ENCODE measurements at places on chromosomes 3 and 15.
A peak's percentile ranks its signal among the peaks of the same experiment; 100 is the strongest.

DNA sequence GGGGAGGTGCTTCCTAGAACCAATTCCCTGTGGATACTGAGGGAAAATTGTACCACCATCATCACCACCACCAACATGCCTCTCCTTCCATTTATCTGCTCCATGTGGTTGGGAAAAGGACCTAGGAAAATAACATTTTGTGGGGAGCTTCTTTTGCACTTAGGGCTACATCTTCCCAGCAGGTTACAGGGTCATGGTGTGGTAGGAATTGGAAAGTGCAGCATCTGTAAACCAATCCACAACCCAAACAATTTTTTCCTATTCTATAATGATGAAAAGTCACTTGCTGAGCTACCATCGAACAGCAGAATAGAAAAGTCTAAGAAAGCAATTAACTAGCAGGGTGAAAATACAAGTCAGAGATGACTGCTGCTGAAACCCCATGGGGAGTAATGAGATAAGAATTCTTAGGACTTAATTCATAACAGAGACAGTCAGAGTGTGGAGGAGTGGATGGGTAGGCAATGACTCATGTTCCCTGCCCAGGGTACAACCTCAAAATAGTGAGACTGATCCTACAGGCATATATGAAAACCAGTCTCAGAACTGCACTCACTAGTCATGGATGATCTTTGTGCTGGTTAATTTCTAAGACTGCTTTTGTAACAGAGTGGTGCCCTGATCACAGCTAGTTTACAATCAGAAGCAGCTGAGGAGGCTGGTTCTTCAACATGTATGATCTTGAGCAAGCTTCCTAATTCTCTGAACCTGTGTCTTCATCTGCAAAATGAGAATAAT, 38.1 kb upstream of the LEKR1 start:
- DNase-seq: peak; percentile 69

DNA sequence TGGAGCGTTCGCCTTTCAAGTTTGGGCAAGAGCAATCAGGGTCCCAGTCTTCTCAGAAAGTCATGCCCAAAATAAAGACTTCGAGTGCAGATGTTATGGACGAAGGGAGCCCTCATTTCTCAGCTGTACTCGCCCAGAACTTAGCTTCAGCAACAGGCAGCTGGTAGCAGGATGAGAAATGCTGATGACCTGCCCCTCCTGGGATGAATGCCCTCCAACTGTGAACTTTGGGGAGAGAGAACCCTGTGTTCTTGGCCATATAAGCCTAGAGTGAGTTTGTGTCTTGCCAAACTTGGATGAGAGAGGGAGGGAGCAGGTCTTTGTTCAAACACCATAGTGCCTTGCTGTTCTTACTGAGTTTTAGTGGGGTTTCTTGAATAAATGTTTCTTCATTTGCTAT, 400.3 kb downstream of the LRTM1 start:
- no peak for DNase-seq

DNA sequence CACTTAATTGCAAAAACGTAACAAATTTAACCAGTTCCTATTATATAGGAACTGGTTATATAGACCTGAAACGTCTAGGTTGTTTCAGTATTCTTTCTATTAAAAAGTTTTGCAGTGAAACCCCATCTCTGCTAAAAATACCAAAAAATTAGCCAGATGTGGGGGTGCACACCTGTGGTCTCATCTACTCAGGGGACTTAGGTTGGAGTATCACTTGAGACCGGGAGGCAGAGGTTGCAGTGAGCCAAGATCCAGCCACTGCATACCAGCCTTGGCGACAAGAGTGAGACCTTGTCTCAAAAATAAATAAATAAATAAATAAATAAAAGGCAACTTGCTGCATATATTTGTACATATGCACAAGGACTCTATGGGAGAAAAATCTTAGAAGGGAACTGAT, 387.0 kb downstream of the TUSC7 start:
- no peak for DNase-seq

DNA sequence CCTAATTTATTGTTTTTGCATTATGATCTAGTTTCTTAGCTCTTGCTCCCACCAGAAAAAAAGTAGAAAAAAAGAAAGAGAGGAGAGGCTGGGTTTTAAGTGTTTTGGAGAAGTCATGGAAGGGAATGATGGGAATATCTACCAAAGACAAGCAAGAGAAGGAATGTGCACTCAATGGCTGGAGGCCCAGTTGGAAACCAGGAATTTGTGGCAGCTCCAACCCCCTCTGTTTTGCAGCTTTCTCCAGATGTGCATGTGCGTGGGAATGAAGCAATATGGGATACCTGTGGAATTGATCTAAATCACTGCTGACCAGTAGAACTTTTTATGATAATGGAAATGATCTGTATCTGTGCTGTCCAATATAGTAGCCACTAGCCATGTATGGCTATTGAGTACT, 27.1 kb downstream of the EIF2AK4 start:
- no peak for DNase-seq

DNA sequence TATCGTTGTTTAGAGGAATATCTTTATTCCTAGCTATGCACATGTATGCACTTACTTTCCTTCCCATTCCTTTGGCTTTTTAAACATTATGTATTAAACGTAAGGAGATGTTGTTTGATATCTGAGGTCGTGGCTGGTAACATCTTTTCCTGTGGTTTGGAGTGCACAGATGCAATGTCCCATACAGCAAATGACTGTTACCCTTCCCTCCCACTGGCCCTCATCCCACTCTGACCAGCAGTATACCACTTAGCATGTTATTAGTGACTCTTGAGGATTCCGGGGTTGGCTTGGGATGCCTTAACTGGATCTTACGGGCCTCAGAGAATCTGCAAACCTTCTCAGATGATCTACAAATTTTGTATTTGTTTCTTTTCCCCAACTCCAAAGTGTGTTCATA, 34.5 kb downstream of the TGFBR2 start:
- no peak for DNase-seq

DNA sequence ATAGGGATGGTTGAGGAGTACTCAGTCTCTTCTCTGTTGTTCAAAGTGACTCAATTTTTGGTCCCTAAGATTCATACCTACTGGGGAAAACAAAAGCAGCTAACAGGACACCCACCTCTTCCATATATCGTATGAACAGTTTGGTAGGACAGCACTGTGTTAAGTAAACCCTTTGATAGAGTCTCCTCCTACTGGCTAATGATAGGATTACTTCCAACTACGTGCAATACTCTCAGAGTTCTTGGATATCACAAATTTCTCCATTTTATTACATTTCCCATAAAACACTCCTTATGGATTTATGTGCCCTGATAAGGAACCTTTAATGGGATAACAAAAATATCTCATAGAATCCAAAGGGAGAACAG, 200.2 kb upstream of the GOLGA6L4 start:
- DNase-seq: no peak

DNA sequence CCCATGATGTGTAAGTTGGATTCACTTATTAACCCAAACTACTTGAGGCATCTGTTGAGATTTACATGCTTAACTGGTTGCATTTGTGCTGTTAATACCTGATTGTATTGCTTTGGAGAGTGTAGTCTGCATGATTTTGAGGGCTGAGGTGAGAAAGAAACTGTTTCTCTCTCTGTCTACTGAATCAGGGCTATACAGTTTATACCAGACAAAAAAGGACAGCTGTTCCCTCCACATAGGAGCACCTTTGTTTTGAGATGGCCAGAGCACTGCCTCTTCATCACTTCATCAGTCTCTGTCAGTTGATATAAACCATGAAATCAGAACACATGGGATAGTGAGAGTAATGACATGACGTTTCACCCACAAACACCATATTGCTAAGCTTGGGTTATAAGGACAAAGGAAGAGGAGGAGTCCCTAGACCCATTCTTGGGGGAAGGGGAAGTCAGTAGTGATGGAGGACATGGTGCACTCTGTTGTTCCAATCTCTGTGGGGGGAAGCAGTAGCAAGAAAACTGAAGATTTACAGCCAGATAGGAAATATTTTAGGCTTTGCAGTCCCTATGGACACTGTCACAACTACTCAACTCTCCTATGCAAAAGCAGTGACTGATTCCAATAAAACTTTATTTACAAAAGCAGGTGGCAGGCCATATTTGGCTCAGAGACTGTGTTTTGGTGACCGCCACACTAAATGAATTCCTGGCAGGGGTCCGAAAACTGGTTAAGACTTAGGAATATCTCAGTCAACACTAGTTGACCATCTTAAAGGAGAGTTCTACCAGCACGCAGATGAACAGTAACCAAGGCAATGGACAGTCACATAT, 123.9 kb upstream of the NR2E3 start:
- no peak for DNase-seq

DNA sequence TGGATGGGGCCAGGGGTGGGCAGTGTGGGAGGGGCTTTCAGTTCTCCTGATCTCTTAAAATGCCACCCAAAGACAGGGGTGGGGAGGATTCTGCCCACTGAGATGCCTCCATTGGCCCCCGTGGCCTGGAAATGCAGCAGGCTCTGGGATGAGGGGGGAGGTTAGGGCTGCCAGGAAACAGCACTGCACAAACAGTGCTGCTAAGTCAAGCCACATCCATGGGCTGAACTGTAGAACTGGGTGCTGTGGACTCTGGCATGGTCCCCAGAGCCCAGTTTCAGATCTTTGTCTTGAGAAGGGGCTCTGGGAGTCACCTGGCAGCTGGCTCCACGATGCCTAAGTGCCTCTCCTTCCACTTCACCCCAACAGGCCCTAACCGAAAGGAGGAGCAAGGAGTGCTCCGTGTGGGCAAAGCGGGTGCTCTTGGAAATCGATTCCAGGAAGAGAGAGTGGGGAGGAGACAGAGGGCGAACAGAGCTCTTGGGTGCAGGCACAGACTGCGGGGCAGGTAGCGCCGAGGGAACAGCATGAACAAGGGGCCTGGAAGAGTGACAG, 7.8 kb downstream of the PLA2G4E start:
- DNase-seq: no peak

- DNase-seq: no peak
These were observed 58.7 kb downstream of the GATM start for GRCh38 chr15:45319472-45320214.

DNA sequence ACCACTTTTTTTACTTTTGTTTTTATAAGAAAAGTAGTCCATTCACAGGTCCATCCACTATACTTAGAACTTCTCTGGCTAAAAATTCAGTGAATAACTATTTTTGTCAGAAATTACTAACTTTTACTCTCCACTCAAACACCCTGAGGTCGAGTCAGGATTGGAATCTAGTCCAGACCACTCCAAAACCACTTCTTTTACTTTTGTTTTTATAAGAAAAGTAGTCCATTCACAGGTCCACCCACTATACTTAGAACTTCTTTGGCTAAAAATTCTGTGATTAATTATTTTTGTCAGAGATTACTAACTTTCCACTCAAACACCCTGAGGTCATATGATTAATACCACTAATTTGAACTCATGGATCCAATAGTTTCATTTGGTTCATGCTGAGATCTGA, 239.4 kb downstream of the RORA start:
- no peak for DNase-seq

DNA sequence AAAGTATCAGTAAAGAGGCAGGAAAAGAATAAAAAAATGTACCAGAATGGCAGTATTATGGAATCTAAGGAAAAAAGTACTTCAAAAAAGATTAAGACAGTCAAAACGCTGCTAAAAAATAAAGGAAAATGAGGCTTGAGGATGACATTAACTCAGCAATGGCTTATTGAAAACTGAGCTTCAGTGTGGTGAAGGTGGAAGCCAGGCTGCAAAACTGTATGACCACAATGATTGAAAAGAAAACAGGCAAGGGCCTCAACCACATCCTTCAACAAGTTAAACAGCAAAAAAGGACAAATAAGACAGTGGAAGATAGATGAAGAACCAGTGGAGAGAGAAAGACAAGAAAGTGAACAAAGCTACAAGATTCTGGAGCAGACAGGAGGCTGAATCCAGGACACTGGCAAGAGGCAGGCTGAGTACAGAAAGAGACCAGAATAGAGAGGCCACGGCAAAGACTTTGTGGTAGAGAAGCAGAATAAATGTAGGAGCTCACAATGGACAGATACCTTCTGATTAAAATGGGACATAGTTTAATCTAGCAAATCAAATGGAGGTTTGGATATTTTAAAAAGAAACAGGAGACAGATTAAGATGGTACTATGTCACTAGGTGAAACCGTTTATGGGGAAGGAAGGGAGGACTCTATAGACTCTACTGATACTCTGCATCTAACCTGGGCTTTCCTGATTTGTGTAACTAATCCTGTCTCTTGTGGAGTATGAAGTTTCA, 86.1 kb downstream of the TJP1 start:
- peak; percentile 48 for DNase-seq

GRCh38 chr3:47752716-47753115, 29.0 kb downstream of the SMARCC1 start:
- no peak for DNase-seq

DNA sequence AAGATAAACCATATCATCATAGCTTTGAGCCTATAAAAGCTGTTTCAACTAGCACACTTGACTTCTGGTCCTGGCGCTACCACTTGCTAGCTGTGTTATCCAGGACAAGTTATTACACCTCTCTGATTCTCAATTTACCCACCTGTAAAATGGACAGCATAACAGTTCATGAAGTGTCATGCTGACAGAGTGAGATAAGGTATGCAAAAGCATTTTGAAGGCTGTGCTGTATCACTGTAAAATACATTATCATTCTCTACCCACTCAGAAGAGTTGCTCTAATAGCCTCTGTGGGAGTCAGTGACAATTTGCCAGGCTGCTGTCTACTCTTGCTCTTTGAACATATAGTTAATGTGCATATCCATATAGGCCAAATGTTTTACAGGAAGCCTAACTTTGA, 93.0 kb downstream of the SSR3 start:
- no peak for DNase-seq

GRCh38 chr15:74259292-74259648, 23.1 kb downstream of the CCDC33 start:
- DNase-seq: no peak

- no peak for DNase-seq
These were observed 38.2 kb downstream of the STAG1 start for GRCh38 chr3:136714020-136714419.
